CD4-positive, alpha-beta T cell treated with Interleukin-15 for 4 hours (primary cell): ENCODE measurements at places on chromosomes 2 and 18.
A peak's percentile ranks its signal among the peaks of the same experiment; 100 is the strongest.

- no peak for DNase-seq
These were observed 117.7 kb downstream of the GFPT1 start for GRCh38 chr2:69269330-69269729.

GRCh38 chr18:48284743-48285142 lies 124.4 kb downstream of the ZBTB7C start:
- no peak for DNase-seq

GRCh38 chr2:17827785-17828184 lies 11.5 kb downstream of the MSGN1 start:
- no peak for DNase-seq

DNA sequence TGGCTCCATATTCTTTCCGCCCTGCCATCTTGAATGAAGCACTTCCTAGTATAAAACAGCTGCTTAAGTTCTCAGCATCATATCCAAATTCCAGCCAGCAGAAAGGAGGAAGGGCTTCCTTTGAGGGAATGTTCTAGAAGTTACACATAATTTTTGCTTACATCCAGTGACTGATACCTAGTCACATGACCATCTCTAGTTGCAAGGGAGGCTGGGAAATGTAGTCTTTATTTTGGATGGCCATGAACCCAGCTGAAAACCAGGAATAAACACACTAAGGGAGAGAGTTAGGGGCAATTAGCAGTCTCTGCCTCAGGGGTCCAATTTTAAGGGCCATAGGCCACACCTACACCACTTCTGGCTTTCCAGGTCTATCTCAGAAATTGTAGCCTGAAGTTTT lies 57.8 kb upstream of the LMAN1 start:
- no peak for DNase-seq

GRCh38 chr2:207311316-207312005 lies 145.7 kb upstream of the KLF7 start:
- DNase-seq = peak; percentile 22

- DNase-seq = no peak
These were observed 2.3 kb downstream of the TMEM182 start for GRCh38 chr2:102764083-102764482.

DNA sequence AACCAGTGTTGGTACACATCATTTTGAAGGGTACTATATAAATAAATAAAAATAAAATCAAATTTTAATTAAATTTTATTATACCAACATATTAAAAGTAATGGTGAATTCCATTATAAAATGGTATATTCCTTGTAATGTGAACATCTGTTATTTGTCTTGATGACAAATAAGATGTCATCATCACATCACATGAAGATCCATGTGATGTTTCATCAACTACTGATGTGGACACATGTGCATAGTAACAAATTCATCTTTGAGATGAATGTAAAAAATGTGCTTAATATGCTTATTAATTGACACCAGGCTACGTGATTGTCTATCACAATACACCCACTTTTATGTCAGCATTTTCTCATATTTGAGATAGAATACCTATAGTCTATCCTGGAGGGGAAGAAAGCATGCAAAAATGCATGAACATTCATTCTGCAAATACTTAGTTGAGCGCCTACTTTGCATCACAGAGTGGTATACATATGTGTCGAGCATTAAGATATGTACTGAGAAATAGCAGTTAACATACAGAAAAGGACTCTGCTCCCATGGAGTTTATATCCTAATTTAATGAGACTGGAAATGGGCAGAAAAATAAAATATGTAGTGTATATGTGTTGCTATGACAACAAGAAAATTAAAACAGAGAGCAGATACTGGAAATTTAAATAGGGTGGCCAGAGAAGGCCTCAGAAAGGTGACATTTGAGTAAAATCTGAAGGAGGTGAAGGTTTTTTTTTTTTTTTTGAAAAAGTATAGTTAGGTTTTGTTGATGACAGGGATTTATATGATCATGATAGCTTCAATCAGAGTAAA lies 281.1 kb downstream of the ARHGAP15 start:
- DNase-seq = no peak

DNA sequence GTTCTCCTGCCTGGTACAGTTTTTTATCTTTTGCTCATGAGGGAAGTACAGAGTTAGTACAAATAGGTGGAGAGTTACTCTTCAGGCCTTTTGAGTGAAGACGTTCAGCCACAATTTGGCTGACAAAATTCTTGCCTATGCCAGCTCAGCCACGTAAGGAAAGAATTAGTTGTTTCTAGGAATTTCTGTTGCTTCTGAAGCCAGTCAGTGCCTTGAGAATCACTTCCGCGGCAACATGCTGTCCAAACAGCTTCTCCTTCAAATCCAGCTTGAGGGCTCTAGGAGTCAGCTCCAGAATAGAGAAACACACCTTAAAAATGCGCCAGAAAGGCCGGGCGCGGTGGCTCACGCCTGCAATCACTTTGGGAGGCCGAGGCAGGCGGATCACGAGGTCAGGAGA lies 27.5 kb downstream of the M1AP start:
- no peak for DNase-seq

DNA sequence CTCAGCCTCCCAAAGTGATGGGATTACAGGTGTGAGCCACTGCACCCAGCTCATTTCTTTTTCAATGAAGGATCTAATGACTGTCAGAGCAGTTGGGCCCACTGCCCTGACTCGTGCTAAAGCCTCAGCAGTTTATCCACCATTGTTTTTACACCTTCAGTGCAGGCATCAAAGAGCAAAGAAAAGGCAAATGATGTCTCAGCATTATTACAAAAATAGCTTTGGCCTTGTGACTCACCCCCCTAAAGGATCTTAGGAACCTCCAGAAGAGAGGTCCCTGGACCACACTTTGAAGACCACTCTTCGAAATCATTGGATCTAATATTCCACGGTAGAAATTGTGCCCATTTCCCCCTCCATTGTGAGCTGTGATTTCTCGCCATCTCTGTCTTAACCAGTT lies 21.3 kb downstream of the MLPH start:
- no peak for DNase-seq

DNA sequence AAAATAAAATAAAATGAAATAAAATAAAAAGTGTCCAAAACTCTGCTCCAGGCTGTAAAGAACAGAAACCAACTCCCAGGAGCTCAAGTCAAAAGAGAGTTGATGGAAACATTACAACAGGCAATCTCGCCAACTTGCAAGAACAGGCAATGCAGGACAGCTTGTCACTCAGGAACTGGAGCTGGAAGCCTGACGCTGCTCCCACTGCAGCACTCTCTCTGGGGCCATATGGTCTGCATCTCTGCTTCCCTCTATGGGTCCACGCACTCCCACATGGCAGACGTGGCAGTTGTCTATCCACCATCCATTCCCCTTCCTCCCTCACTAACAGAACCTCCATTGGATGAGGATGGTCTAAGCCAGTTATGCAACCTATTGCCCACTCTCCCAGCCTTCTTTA lies 23.3 kb upstream of the ARPC2 start:
- DNase-seq = no peak

- DNase-seq = no peak
These were observed 20.5 kb upstream of the RPL37A start for GRCh38 chr2:216478151-216478550.

GRCh38 chr2:99802734-99803133 lies 312.9 kb upstream of the REV1 start:
- DNase-seq = no peak

- DNase-seq = no peak
These were observed 98.6 kb downstream of the BCL2L11 start for GRCh38 chr2:111219285-111219684.

- no peak for DNase-seq
These were observed 66.4 kb downstream of the MYO1B start for GRCh38 chr2:191311627-191312026.

GRCh38 chr2:237529452-237530402 lies 36.6 kb upstream of the PRLH start:
- DNase-seq = no peak

GRCh38 chr18:75350512-75350839 lies 77.0 kb downstream of the SMIM21 start:
- DNase-seq = no peak

- DNase-seq = no peak
These were observed 113.7 kb downstream of the B3GNT2 start for GRCh38 chr2:62309465-62310091.

DNA sequence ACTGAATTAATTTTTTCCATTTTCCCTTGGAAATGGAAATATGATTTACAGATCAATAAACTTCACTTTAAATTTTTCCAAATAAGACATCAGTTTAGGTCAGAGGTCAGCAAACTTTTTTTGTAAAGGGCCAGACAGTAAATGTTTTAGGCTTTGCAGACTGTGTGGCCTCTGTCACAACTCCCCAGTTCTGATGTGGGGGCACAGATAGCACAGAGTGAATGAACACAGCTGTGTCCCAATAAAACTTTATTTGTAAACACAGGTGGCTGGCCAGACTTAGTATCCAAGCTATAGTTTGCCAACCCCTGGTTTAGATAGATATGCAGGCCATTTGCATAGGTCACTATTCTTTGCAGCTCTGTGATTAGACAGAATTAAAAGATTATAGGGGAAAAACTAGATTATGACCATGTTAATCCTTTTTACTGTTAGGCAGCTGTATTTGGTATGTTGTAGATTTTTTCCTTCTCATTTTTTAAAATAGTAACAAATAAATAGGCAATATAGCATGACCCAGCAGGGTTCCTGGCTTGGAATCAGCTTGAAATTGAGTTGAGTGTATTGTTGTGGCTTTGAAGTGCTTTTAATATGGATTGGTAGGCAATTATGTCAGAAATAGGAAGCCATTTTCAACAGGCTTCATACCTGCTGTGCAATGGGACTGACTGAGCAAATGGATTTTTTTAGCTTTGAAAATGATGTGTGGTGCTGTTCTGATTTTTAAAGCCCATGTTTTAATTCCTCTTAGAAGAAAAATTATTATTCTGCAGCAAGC lies 59.7 kb downstream of the WDSUB1 start:
- no peak for DNase-seq

GRCh38 chr2:159936471-159936870 lies 125.9 kb downstream of the PLA2R1 start:
- no peak for DNase-seq

GRCh38 chr2:216865658-216866057 lies 5.8 kb upstream of the TNP1 start:
- DNase-seq = no peak

- DNase-seq = no peak
These were observed 146.2 kb downstream of the PRKCE start for GRCh38 chr2:45797451-45798230.

DNA sequence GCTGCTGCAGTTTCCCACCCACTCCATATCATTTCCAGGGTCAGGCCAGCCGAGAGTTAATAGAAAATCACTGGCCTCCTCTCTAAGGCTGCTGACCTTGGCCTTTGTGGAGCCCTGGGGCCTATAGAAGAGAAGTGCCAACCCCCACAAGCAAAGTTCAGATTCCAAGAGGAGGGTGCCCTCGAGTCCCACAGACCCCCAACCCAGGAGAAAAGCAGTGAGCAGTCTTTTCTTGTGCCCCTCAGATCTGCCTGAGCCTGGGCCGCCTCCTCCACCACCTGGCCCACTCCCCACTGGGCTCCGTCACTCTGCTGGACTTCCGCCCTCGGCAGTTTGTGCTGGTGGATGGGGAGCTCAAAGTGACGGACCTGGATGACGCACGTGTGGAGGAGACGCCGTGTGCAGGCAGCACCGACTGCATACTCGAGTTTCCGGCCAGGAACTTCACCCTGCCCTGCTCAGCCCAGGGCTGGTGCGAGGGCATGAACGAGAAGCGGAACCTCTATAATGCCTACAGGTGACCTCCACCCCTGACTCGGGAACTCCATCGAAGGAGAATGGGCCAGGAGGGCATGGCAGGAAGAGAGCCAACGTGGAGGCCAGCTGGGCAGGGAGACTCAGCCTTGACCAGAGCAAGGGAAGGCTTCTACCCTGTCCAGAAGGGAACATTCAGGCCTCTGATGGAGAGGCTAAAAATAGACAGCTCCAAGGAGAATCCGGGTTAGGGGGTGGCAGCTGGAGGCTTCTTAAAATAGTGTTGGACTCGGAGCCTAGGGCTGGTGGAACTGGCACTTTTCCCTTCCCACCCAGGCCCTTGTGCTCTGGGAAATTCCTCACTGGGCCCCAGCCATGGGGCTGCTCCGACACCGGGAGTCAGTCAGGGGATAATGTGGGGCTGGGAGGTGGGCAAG lies 6.2 kb downstream of the PKDCC start:
- no peak for DNase-seq

GRCh38 chr2:30040147-30040546 lies 106.7 kb upstream of the YPEL5 start:
- DNase-seq = no peak

DNA sequence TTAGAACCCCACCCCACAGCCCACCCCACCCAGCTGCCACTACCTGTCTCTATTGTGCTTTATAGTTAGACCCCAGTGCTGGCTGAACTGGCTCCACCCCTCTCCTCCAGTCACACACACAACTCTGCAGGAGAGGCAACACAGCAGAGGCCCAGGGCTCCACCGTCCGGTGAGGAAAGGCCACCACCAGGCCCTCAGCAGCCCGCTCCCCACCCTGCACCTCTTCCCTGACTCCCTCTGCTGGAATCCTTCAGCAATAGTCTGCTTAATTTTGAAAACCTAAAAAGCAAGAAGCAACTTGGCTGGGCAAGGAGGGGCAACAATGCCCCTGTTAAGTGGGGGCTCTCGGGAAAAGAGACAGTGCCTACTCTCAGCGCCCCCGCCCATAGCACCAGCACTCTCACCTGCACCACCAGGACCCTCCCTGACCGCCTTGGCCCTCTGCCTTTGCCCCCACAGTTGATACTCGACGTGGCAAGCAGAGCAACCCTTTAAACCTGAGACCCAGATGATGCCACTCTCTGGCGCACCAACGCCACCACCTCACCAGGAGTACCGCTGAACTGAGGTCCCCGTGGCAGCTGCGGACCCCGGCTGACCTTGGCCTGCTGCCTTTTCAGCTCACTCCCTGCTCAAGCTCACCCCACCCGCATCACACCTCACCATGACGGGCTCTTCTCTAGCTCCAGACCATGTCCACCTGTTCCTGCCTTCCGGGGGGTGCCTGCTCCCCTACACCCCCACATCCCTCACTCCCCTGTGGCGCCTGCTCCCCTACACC lies 45.7 kb downstream of the NDUFA10 start:
- DNase-seq = no peak

DNA sequence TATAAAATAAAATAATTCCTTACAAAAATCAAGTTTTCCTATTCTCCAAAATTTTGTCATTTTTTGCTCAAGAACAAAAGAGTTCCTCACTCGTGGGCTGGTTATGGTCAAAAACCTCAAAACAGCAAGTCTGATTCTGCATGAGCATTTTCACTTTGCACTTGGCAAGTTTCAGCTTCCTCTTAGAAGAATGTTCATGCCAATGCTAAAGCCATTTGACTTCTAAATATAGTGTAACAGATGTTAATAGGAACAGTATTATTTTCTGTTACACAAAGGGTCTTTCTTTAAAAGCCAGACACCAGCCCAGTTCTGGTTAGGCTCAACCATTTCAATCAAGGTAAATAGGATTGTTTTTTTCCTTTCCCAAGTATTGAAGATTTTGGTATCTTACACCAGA lies 261.3 kb upstream of the CCDC68 start:
- DNase-seq = no peak
